ENCODE measurements at places on chromosomes 1 and 21. TPM values are rescaled to one million over a fixed set of nuclear protein-coding genes. Genes with fewer than 3 reads are reported as not detected.

FCER1G gene
- 40.3 TPM for total RNA-seq

DNA sequence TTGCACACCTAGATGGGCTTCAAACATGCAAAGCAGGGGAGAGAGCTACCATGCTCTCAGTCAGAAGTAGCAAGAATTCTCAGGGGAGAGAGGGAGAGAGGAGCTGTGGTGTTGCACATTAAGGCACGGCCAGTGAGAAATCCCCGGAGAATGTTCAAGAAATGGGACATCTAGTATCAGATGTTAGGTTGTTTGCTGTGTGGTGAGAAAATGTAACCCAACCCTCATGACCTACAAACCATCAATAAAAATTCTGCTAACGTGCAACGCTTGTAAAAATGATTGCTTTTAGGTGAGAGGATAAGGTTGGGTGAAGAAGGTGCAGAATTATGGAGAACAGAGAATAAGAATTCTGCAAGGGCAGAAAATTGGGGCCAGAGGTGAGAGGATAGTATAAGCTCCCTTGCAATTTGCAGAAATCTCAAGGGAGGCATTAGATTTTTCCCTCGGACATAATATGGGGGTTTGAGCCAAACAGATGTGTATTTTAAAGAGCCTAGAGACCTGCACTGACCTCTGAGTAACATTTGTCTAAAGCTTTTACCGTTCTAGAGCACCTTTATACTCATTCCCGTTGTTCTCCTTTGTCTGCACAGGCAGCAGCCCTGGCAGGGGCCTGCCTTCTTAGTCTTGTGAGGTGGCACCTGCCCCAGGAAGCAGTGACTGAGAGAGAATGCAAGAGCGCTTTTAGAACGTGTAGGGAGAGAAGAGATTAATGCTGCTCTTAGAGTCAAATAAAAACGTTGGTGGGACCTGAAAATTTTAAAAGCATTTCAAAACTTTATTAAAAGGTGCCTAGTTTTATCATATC is 25.4 kb upstream of the KIAA0040 start:
- DNase-seq = no peak
- H3K27me3 ChIP-seq = no peaks in the 10 kb centered on the region
- H3K4me1 ChIP-seq = no peaks in the 10 kb centered on the region
- H3K4me3 ChIP-seq = no peak overlapping the region
- H3K27ac ChIP-seq = no peak overlapping the region

- no peaks in the 10 kb centered on the region for H3K4me1 ChIP-seq
- no peak overlapping the region for H3K4me3 ChIP-seq
- peaks cover 10% of the 10 kb centered on the region for H3K36me3 ChIP-seq
These were observed 160.7 kb downstream of the PGBD5 start for GRCh38 chr1:230265200-230266115.

KCNJ9 gene
- total RNA-seq = not detected

PTTG1IP gene
- total RNA-seq = 272 TPM

Data from breast epithelium (tissue), 4 donors.